ENCODE measurements at places on chromosomes 5 and 9.

- no peak for DNase-seq
Observed at GRCh38 chr5:57181154-57181553, 7.3 kb downstream of the GPBP1 start.

GRCh38 chr5:139690064-139690802 lies 42.1 kb downstream of the CXXC5 start:
- no peak for DNase-seq

- DNase-seq: no peak
Observed at GRCh38 chr5:40150896-40151295, 528.8 kb upstream of the PTGER4 start.

- DNase-seq: no peak
Observed at GRCh38 chr5:157085930-157086329, 22.9 kb downstream of the HAVCR2 start.

DNA sequence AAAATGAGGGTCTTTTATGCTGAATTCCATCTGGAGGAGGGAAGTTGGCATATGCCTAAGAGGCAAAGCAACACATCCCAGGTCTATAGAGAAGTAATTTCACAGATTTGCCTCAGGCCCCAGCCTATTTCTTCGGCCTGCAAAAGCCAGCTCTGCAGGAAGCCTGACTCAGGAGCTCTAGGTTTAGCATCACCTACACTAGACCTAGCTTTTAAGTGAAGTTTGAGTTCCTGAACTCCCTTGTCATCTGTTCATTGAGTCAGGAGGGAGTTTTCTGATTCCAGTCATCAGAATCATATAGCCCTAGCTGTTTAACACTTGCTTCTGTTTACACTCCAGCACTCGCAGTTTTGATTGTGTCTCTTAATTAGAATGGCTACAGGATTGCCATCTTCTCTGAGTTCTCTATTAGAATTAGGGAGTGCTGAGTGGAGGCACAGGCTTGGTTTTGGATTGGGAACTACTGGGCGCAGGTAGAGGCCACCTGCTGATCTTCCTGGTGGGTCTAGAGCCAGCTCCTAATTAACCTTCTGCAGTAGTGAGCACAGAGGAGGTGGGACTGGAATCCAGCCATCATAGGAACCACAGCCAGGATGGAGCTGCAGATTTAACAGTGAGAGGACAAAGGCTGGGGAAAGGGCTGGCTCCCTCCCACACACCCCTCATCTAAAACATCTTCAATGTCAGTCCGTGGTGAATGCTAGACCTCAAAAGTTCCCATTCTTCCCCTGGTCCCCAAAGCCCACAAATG lies 179.5 kb downstream of the TRIO start:
- DNase-seq: no peak

DNA sequence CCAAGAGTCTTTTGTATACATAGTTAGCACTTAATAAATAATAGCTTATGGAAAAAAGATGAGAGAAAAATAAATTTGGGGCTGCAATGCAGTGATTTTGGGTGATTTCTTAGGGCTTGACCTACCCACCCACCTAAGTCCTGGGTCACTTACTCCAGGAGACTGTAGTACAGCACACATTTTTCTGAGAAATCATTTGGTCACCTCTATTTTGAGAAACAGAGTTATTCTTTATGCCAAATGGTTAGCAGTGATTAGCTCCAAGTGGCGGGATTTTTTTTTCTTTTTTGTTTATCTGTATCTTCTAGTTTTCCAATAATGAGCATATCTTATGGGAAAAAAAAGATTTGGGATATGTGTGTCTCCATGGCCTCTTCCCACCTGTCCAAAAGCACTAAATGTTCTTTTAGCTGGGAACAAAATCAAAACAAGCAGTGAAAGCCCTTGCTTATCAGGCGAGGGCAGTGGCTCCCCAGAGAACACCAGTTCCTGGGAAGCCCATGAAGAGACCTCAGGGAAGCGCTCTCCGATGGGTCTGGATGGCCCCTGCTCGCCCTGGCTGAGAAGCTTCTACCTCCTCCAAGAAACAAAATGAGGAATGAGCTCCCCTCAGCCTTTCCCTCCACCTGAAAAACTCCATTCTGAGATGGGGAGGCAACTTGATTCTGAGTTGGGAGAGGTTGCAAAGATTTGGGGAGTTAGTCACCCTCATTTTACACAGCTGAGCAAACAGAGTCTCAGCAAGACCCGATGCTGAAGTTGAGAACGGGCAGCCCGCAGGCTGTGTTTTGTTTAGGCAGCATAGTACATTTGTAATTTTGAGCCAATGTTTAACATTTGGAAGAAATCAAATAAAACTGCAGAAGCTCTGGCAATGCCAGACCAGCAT lies 69.9 kb downstream of the CYFIP2 start:
- no peak for DNase-seq

DNA sequence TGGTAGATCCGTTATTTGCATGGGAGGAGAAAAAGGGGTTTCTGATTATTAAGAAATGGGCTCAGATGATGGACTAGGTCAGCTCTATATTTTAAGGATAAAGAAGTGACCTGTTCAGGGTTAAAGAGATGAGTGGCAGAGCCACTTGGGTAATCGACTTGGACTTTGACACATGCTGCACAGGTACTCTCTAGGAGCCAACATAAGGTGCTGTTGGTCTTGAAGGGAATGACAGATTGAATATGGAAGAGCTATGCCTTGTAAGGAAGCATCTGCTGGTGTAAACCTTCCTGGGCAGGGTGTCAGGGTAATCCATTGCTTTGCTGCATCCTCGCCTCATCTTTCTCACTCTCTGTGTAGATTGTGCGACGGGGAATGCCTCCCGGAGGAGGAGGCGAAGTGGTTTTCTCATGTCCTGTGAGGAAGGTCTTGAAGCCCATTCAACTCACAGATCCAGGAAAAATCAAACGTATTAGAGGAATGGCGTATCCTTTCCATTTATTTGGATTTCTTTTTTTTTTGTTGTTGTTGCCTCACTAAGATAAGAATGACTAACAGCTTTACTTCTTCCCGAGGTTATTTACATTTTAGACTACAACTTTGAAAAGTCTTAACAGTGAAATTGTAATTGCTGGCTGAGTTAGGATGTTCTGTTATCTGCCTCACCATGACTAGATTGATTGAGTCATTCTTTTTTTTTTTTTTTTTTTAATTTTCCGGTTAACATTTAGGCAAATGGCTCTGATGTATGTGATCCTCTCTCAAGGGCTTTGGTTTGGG lies 41.2 kb downstream of the RCL1 start:
- DNase-seq: no peak

GRCh38 chr5:82290005-82290404 lies 11.9 kb upstream of the RPS23 start:
- DNase-seq: no peak

DNA sequence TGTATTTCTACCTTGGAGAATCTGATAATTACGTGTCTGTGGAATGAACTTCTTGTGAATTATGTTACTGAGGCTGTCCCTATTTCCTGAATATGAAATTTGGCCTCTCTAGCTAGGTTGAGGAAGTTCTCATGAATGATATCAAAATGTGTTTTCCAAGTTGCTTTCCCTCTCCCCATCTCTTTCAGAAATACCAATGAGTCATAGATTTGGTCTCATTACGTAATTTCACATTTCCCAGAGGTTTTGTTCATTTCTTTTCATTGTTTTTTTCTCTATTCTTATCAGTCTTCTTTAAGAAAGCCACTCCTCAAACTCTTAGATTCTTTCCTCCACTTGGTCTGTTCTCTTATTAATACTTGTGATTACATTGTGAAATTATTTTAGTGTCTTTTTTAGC lies 923.8 kb upstream of the CDH9 start:
- DNase-seq: no peak

DNA sequence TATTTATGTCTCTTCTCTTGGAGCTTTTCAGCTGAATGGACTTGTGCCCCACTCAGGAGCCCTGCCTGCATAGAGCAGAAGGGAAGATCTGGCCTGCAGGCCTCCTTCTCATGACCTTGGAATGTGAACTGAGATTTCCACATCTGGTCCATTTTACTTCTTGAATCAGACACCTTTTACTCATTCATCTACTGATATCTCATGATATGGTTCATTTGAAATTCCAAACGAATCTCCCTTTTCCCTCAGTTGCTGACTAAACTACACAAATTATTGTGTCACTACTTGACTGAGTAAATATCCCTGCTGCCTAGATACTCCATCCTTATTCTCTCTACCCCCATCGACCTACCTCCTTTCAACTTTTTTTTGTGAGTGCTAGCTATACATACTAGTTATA lies 138.7 kb downstream of the PLCXD3 start:
- no peak for DNase-seq

DNA sequence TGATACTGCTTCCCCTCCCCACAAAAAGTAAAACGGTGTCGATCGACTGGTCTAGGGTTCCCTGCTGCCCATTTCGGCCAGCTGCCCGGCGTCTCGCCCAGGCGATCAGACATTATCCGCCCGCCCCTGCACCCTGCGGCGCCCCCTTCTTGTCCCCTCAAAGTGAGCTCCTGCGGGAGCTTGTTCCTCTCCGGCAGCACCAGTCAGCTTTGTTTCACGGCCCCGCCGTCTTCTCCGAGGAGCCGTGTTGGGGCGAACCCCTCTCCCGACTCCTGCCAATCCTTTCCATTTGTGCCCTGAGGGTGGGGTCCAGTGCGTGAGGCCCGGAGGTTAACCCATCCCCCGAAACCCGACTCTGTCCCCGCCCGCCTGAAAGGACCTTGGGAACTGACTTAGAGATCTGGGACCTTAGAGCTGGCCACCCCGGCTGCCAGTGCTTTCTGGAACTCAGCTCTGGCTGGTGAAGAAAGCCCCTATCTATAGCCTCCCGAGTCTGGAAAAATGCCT lies 518 bp downstream of the UBE2B start:
- DNase-seq: no peak

GRCh38 chr5:73686912-73687311 lies 60.9 kb downstream of the ARHGEF28 start:
- DNase-seq: no peak

GRCh38 chr9:18007621-18008020 lies 428.8 kb downstream of the SH3GL2 start:
- no peak for DNase-seq

DNA sequence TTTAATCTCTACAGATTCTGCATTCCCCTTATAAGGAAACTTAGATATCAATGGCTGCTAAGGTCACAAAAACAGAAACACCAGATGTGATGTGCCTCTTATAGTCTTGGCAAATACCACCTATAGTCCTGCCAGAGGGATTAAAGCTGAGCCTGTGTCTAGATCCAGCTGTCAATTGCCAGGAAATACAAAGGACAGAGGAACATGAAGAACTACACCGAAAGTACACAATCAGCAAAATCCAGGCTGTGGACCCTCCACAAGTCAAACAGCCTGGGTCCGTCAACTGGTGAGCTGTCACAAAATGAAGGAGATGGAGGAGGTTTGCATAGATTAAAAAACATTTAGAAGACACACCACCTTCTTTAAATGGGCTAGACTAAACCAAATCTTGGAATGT lies 85.4 kb downstream of the KLF4 start:
- DNase-seq: no peak

DNA sequence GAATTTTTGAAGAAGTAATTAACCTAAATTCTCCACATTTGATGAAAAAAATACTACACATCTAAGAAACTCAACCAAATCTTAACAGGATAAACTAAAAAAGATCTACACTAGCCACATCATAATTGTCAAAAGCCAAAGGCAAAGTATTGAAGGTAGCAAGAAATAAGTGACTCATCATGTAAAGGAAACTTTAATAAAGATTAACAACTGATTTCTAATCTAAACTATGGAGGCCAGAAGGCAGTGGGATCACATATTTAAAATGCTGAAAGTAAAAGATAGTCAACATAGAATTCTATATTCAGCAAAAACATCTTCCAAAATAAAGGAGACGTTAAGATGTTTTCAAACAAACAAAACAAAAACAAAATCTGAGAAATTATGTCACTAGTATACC lies 2002.9 kb downstream of the MAT2B start:
- no peak for DNase-seq

- no peak for DNase-seq
Observed at GRCh38 chr5:60161340-60161934, 267.9 kb upstream of the PDE4D start.

GRCh38 chr9:71364186-71364955 lies 242.9 kb upstream of the TRPM3 start:
- DNase-seq: no peak

GRCh38 chr5:124419531-124419930 lies 326.9 kb downstream of the ZNF608 start:
- DNase-seq: no peak

DNA sequence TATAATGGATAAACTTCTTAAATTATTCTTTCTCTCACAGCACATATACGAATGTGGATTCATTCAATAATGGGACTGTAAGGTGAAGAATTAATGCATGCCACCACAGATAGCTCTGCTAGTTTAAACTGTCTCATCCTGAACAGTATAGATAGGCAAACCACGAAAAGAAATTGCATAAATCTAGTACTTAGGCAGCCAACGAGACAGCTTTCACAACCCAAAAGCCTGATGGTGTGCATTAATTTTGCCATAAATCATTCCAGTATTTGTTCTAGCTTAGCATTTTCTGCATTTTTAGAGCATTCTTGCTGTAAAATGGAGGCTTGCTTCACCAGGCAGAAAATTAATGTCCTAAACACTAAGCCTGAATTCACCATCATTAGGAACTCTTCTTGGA lies 834.2 kb upstream of the DMAC1 start:
- DNase-seq: no peak

DNA sequence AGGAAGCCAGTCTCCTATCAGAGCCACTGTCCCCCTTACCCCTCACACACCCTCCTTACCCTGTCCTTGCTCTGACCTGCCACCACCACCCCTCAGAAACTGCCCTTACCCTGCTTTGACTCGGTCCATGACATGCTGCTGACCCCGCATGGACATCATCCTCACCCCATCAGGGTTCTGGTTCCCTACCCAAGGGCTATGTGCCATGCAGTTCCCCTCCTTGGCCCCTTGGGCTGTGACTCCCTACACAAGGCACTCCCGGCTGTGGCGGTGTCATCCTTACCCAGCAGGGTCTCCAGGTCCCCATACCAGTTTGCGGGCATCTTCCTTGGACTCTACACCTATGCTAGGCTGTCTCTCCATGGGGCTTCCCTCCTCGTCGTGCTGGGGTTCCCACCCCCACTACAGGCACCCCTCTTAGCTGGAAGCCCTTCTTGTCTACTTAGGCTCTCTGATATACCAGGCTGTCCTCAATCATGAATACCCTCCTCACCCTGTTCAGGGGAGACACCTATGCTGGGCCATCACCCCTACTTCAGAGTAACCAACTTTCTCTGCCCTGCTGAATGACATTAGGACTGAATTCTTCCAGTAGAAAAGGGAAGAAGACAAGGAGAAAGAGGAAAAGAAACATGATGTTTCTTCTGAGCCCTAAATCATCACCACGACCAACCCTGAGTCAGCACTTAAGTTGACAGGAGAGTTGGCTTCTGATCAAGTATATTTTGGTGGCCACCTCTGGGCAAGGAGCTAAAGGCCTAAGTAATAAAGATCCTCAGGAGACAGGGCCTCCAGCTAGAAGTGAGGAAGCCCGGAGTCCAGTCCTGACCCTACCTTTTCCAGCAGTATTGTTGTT lies 115.2 kb downstream of the GCNT1 start:
- DNase-seq: no peak

DNA sequence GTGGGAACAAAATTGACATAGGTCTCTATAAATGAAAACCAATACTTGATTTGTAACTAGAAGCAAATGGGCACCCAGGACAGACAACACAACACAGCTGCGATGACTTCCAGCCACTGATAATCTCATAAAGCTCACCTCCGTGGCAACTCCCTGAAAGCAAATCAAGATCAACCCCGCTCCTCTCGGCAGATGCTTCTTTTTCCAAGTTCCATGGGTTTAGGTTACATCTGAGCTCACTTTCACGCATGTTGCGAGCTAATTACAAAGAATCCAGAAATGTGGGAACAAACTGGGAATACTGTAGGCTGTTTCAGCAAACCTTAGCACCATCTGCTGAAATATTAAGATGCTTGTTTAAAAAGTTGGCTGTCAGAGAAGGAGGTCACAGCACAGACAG lies 153.9 kb downstream of the ELAVL2 start:
- no peak for DNase-seq
